ENCODE measurements at places on chromosomes 11 and 22.

GRCh38 chr11:127393460-127393997 lies 393.0 kb upstream of the KIRREL3 start:
- DNase-seq, result no peak

DNA sequence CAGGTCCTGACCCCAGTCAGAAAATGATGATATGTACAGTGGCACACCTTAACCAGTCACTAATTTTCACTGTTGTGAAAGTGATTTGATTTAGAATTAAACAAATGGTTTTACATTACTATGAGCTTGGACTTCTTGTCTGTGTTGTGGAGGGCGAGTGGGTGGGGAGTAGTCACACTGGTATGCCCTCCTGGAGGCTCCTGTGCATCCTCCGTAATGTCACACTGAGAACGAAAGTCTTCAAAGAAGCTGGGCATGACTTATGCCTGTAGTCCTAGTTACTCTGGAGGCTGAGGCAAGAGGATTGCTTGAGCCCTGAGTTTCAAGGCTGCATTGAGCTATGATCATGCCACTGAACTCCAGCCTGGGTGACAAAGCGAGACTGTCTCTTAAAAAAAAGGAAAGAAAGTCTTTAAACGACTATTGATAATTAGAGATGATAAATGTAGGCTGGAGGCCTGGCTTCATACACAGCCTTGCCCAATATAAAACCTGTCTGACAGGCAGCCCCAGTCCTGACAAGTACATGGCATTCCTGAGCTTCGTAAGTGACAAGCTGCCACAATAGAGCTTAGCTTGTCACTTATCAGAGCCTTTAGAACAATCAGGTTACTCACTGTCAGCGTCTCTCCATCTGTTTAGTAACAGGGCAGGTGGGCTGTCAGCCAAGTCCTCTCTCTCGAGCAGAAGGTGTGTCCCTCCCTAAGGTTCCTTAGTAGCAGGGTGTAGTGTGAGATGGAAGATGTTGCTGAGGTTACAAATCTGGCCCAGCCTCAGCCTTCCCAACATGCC lies 5.0 kb upstream of the LIMK2 start:
- DNase-seq, result no peak

GRCh38 chr11:94705891-94706615 lies 62.1 kb upstream of the AMOTL1 start:
- DNase-seq, result no peak

DNA sequence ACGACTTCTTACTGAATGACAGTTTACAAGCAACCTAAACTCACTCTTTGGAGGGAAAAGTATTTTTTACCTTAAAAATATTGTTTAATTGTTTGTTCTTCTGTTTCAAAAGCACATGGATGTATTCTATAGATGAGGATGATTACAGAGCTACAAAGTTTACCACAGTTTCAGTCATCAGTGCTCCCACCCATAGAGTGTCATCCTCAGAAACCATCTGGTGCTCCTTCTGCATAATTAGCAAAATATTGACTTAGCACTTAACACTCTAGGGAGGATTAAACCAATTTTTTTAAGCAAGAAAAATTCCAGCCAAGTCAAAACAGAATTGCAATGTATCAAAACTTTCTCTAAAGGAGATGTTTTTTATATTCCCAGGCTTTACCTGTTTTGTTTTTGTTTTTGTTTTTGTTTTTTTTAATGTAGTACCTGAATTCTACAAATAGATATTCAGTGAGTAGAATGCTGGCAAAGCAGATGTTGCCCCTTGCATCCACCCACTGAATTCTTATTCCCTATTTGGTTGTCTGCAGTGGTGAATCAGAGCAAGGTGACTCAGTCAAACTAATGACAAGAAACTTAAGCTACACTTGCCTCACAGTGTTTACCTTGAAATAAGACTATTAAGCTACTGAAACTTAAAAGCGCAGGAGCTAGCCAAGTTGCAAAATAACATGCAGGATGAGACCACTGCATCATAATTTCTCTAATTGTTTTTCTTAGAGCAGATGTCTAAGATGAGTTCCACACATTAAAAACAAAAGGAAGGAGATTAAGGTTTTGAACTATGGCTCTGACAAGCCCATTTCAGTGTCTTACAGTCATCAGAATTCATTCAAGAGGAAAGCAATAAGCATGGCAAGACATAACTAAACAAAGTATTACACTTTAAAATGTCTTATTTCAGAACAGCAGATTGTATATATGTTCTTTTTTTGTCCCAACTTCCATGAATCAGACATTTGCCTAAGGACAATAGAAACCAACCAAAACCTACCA lies 155.1 kb upstream of the SOX6 start:
- no peak for DNase-seq

GRCh38 chr11:123212406-123212805 lies 17.4 kb upstream of the CLMP start:
- DNase-seq, result no peak

DNA sequence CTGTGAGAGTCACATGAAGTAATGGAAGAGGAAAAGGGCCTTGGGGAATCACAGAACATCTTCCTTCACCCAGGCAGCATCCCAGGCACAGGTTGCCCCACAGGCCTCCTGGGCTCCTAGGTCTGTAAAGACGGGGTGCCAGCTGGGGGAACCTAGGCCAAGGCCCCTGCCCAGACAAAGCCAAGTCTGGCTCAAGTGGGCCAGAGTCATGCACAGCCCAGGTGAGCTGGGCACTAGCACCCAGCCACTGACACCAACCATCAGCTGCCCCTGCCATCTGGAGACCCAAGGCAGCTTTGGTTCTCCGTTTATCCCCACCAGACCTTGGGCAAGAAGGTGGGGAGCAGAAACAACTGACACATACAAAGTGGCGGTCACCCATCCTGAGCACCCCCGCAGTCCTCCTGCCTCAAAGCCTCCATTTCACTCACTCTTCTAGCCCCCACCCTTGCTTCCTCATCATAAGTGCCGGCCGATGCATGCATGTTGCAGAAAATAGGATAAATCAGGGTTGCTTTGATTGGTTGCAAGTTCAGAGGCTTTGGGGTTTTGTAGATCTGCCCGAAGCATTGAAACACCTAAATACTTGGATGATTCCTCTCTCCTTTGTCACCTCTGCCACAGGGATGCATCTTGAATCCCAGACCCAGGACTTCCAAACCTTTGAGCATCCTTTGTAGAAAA lies 26.5 kb upstream of the TMPRSS4 start:
- no peak for DNase-seq

- DNase-seq, result no peak
These were observed 89.5 kb downstream of the TRMU start for GRCh38 chr22:46425016-46425415.

DNA sequence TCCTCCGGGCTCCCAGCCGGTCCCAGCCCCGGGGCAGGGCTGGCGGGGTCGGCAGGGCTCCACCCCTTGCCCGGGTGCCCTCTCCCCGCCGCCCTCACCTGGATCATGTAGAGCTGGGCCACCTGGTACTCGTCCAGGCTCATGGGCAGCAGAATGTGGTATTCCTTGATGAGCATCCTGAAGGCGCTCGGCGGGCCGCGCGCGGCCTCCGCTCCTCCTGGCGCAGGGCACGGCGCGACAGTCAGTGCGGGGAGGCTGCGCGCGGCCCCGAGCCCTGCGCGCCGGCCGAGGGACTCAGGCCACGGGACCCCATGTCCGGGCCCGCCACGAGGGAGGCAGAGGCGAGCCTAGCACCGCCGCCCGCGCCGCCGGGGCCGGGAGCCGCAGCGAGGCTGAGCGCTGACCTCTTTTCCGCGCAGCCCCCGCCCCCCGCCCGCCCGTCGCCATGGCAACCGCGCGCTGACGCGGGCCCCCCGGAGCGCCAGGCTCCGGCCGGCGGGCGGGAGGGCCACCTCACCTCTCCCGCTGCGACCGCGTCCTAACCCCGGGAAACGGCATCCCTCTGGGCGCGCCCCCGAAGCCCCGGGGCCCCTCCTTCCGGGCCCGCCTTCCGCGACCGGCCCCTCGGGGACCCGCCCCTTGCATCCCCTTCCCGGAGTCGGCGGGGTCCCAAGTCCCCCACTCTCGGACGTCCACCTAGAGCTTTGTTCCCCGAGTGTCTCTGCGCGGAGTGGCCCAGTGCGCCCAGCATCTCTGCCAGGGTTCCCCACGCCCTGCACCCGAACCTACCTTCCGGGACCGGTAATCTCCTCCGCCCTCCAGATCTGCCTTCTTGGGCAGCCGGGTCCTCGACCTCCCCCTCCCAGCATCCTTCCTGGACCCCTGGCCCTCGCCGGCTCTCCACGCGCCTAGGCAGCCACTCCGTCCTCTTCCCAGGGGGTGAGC lies 886 bp downstream of the PITPNM1 start:
- DNase-seq, result peak; percentile 45

DNA sequence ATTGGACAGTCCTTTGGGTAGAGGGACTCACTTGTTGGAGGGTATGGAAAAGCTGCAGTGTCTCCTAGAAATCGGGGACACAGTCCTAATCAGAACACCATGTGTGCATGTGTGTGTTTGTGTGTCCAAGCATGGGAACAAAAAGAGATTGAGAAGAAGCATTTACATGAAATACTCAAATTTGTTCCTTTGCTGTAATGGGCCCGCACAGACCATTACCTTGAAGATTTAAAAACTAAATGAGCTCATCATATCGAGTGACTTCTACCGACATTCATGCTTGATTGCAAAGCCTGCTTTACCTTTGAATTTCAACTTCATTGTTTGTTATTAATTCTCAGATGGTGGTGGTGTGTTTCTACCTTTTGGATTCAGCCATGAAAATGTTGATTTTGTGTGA lies 106.9 kb downstream of the ZBTB16 start:
- DNase-seq, result no peak

GRCh38 chr11:93249459-93250220 lies 51.8 kb upstream of the SLC36A4 start:
- no peak for DNase-seq

GRCh38 chr11:112925516-112926310 lies 35.5 kb upstream of the NCAM1 start:
- DNase-seq, result no peak

DNA sequence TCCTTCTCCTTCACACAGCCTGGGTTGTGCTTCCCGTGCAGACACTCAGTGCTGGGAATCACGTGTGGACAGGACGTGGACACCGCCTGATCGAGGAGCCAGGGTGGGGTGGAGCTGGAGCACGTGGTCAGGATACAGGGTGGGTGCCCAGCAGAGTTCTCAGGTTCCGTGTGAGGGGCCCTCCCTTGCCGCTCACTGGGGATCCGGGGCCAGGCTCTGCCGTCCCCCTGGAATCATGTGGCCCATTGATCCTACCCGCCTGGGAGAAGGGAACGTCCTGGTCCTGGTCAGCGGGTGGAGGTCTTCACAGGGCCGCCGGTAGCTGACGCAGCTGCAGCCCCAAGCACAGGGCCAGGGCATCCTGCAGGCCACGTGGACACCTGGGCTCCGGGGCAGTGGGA lies 397.7 kb downstream of the TBC1D22A start:
- DNase-seq, result no peak

GRCh38 chr11:68798221-68798813 lies 43.4 kb downstream of the CPT1A start:
- peak; percentile 54 for DNase-seq

GRCh38 chr22:40621309-40622151 lies 15.0 kb downstream of the MRTFA start:
- no peak for DNase-seq

GRCh38 chr22:16654882-16655281 lies 62.3 kb upstream of the CCT8L2 start:
- DNase-seq, result no peak

- no peak for DNase-seq
These were observed 182.5 kb downstream of the CADM1 start for GRCh38 chr11:115321605-115322289.

Measured in CD4-positive, alpha-beta T cell treated with Interleukin-6 for 4 hours (primary cell).